ENCODE measurements at places on chromosomes 5 and 9.

DNA sequence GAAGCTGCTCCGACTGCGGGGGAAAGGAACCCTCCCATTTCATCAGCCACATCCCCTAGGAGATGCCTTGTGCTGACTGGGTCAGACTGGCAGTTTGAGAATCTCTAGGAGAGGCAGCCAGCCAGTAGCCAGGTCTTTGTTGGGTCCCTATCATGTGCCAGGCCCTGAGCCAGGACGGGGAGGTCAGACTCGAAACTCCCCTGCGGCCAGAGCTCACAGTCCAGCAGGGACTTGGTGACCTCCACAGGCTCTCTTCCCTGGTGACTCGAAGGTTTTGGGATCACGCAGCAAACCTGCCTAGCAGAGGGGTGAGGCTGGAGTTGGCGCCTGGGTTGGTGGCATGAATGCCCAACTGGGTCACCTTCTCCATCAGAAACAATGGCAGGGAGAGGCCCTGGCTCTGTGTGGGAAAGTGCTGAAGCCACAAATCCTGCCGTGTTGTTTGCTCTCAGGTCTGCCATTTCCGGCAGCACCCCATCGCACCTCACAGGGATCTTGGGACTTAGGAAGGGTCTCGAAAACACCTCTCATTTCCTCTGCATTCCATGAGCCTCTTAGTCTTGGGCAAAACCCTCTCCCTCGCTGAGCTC, 14.4 kb upstream of the ORM1 start:
- DNase-seq: no peak

GRCh38 chr5:108730617-108731340, 16.9 kb upstream of the FER start:
- DNase-seq: no peak

DNA sequence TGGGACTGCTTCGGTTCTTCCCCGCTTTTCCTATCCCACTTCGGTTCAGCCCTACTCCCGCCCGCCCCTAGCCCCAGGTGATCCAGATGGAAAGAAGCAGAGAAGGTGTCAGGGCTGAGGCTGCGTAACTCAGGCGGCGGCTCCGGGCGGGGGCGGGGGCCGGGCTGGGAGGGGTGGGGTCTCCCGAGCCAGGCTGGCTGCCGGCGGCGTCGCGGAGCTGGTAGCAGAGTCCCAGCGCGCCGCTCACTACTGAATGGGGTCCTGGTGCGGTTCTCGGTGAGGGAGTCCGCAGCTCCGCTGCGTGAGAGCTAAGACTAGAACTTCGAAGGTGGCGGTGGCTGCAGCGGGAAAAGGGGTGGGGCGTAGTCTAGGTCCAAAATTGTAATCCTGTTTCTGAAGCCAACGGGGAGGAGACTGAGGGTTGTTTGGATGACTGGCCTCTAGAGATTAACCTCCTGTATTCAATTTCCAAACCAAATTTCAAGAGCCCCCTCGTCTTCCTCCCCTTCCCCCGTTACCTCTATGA, 1.4 kb downstream of the PRR16 start:
- DNase-seq: no peak

GRCh38 chr5:82414041-82414388, 135.9 kb upstream of the RPS23 start:
- DNase-seq: no peak

DNA sequence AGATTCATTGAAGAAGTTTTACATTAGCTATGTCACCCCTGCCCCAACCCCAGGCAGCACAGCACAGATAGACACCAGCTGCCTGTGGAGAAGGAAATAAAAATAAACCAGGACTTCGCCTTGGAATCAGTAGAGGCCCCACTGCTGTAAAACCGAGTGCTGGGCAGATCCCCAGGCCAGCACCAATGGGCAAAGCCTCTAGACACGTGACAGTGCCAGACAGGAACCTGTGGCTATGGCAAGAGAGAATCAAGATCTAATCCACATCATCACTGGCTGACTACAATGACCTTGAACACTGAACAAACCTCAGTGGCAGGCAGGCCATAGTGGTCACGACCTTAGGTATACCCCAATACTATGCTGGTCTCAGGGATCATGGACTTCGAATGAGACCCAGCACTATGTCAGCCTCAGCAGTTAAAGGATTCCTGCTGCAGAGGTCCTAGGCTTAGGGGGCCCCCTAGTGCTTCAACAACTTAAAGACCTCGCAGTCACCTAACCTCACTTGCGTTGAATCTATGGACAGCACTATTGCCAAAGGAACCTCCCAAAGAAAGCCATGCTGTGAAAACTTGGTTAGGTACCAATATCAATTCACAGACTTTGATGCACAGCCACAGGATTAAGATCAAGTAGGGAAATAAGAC, 2118.6 kb upstream of the C9orf72 start:
- DNase-seq: no peak

DNA sequence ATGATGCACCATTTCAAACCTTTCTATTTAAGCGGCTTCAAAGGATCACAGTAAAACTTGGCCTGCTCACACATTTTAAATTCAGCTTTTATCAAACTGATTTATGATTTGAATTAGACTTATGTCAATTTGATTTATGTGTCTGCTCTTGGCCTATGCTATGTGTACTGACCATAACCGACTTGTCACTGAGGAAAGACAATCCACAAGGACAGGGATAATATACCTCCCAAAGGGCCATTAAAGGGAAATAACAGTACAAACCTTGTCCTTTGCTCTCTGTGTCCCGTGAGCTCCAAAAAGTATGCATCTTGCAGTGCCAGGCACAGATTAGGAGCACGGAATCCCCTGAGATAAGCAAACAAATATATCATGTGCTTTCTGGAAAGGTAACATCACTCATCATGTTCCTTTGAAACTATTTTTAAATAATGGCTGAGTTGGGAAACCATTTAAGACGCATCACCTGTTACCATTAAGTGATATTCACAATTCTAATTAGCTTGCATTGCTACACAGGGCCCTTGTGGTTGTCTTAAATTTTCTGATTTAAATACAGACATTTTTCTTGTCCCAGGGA, 31.9 kb upstream of the FTMT start:
- no peak for DNase-seq

DNA sequence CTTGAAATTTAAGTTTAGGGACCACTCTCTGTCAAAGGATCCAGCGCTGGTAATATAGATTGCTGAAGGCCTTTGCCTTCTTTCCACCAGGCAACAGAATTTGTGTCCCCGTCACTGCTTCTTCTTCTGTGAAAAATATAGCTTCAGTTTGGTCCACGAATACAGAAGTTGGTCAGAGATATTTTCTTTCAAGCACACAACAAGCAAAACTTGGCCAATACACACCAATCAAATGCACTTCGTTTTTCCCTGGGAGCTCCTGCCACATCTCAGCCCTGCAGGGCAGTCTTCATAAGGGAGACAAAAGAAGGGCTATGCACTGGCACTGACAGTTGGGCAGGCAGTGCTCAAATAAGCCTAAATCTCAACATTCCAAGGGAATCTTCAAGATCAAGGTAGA, 22.9 kb downstream of the HAVCR2 start:
- no peak for DNase-seq

DNA sequence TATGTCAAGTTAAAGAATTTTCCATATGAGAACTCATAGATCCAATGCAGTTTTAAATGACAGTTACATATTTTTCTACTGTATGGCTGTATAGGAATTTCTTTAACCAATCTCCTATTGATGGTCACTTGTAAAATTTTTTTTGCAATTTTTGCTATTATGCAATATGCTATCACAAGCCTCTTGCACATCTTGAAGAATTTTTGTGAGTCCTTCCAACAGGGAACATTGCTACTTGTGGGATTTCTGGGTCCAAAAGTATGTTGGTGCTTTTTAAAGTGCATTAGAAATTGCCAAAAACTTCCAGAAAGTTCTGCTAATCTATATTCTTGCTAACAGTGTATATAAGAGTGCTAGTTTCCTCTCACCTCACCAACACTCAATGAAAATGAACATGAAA, 65.1 kb downstream of the NPR3 start:
- no peak for DNase-seq

DNA sequence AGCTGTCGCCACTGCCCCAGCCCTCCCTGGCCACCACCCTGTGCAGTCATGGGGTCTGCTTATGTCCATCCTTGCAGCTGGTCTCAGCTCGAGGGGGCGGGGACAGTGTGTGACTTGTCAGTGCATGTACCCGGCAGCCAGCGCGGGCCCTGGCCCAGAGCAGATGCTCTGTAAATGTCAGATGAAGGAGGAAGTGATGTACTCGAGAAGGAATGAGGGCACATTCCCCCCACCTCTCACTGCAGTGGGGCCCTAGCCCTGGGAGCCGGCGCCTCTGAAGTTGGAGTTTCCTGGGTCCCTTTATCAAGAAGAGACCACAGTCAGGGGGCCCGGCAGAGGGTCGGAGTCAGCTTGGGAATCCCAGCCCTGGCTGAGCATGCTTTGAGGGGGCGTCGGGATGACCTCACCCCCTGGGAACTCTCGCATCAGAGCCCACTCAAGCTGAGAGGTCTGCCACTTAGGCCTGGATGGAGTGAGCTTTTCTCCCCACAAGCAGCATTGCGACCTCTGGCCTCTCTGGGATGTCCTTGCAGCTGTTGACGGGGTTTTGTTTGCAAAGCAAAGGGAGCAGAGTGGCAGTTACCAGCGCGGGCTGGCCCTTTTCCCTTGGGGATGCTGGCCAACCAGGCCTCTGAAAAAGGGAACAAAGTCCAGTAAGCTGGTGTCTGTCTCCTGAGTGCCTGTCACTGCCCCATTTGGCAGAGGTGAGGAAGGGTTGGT, 19.0 kb downstream of the NEURL1B start:
- DNase-seq: no peak

DNA sequence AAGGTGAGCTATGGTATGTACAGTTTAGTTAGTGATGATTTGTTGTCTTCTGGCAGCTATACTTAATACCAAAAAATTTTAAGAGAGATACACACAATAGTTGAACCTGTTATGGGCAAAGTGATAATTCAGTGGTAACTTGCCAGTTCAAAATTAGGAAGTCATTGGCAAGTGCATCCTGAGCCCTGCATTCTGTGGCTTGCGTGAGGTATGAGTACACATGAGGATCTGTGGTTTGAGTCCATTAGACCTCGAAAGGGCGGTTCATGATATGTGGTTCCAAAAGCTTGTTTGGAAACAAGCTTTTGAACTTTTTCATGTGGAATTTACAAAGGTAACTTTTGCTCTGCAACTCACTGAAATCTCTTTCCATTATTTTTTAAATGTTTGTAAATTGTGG, 47.0 kb downstream of the GPR21 start:
- DNase-seq: no peak

- no peak for DNase-seq
These were observed 93.4 kb downstream of the UNC13B start for GRCh38 chr9:35254984-35255857.

GRCh38 chr9:115164511-115164974, 46.6 kb upstream of the TNC start:
- no peak for DNase-seq

GRCh38 chr5:149271195-149271715, 404 bp upstream of the AFAP1L1 start:
- DNase-seq: peak; percentile 83

DNA sequence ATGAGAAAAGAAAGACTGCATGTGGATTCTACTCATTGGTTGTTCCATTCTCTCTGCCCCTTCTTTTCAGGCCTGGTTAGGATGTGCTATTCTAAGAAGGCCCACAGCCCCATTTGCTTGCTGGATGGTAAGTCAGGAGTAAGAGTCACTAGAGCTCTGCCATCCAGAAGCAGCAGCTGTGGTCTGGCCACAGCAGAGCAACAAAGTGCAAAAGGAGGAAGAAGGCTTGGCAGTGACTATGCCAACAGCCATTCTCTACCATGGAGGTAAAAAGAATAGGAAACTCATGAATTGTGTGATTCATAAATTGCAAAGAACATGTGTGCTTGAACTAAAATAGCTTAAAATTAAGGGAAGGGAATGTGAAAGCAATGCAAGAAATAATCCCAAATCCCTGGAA, 20.9 kb downstream of the KLHL3 start:
- DNase-seq: no peak

- peak; percentile 58 for DNase-seq
These were observed 9.3 kb upstream of the TGFBR1 start for GRCh38 chr9:99095565-99095964.

- DNase-seq: no peak
These were observed 68.0 kb downstream of the RIC1 start for GRCh38 chr9:5696884-5697283.

DNA sequence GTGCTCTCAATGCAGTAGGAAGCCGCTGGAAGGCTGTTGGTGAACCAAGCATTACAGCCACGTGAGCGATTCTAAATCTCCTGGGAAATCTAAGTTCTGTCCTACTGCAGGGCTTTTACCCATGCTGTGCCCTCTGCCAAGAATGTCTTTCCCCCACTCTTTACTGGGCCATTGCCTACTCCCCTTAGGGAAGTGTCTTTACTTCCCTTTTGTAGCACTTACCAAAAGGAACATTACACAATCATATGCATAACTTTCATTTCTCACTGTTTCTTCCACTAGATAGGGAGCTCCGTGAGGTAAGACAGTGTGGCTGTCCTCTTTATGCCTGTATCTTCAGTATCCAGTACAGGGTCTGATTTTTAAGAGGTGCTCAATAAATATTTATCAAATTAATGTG, 241.7 kb upstream of the NR4A3 start:
- peak; percentile 34 for DNase-seq

DNA sequence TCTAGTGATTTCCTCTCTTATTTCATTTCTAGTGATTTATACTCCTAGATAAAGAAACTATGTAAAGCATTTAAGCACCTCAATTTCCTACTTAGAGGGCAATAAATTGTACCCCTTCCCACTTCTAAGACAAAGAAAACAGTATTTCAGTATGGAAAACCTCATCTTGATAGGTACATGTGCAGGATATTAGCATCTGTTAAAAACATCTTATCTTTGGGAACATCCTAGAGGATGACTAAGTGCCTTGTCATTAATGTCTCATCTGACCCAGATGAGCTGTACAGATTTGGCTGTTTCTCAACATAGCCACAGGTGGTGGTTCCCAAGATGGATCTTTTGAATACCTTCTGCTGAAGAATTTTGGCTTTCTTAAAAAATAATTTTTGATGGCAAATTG, 5.7 kb downstream of the MEGF10 start:
- peak; percentile 91 for DNase-seq

All from trophoblast cell (in vitro differentiated cells and primary cell).